ENCODE measurements at places on chromosomes 7 and 10.

DNA sequence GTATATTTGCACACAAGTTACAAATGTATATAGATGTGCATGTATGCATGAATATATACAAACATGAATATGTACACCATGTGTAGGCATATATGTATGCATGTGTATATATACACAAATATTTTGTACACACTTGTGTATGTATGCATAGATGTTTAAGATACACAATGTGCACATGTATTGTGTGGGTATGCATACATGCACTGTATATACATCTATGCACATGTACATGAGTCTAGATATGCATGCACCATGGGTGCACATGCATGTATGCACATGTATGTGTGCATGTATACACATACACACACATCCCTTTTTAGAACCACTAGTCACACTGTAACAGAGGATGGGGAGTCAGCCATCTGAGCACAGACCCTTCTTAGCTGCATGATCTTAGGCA, 249.4 kb downstream of the COBL start:
- no peak for DNase-seq

- DNase-seq, result no peak
These were observed 16.0 kb downstream of the NUDT5 start for GRCh38 chr10:12179606-12180170.

- no peak for DNase-seq
These were observed 78.9 kb downstream of the PRPF18 start for GRCh38 chr10:13665516-13666262.

- no peak for DNase-seq
These were observed 57.4 kb downstream of the CDK6 start for GRCh38 chr7:92778972-92779371.

DNA sequence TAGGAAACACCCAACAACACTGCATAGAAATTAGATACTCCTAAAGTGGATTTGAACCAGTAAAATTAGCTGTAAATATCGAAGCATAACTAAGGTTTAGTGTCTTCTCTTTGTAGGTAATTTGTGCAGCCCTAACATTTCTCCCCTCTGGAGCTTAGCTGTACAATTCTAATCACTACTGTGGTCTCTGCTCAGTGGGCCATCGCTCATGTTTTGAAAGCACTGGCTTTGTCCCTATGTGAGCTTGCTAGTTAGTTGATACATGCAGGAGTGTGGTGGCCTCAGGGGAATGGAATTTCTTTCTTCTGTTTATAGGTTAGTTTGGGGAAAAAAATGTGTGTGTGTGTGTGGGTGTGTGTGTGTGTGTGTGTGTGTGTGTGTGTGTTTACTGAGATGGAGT, 373.1 kb downstream of the DPP6 start:
- no peak for DNase-seq

DNA sequence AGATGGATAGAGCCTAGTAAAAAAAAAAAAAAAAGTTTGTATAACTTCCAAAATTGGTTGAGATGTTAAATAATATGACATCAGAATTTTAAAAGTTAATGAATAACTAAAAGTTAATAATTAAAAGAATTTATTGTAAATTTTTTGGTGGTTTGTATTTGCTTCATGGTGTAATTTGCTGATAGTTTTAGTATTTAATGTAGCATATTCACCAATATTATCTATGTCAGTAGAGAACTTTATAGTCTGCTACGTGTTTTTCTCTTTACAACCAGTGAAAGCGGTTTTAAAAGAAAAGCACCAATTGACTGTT, 51.8 kb upstream of the STEAP4 start:
- no peak for DNase-seq

GRCh38 chr7:15886626-15887025, 200.1 kb upstream of the MEOX2 start:
- no peak for DNase-seq

- DNase-seq, result no peak
These were observed 25.7 kb downstream of the GRIFIN start for GRCh38 chr7:2450198-2451107.

GRCh38 chr7:30678805-30679204, 3.5 kb downstream of the CRHR2 start:
- no peak for DNase-seq

- no peak for DNase-seq
These were observed 33.9 kb upstream of the PROSER2 start for GRCh38 chr10:11789306-11789705.

DNA sequence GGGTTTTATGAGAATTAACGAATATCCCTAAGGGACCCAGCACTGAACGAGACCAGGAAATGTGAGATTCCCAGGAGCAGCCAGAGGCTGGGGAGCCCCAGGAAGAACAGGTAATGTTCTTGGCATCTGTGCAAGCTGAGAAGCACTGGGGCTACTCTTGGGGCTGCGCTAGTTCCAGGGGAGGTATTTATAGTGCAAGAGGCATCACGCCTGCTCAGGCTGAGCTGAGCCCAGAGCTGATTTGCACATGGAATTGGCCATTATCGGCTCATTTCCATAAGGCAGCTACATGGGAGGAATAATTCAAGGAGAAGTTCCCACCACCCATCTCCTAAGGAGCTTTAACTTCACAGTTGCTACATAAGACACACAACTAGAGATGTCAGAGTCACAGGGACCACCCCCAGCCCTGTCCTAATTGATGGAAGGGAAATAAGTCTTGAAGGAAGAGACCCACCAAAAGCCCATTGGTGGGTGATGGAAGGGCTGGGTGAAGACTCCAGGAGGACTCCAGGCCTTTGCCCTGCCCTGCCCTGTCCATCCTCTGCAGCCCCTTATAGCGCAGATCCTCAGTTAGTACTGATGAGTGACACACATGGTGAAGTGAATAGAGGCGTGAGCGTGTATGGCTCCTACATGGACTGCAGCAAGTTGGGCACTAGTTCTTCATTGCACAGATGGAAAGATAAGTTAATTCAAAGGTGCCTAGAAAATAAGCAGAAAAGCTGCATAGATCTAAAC, 178.9 kb downstream of the GRID1 start:
- no peak for DNase-seq

DNA sequence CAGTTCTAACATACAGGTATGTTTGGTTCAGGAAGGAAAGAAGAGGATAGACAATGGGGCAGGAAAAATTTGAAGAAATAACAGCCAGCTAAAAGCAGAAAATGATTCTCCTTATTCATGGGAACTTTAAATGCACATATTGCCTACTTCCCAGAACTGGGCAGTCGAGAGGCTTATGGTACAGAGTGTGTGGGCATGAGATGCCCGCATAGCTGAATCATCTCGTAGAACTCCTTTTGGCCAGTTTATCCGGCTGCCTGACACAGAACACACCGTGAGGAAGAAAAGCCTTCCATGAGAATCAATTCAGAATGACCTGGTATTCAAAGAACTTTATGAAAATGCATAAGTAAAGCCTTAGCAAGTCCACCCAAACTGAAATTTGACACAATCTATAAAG, 471.6 kb downstream of the SH2D4B start:
- DNase-seq, result no peak

DNA sequence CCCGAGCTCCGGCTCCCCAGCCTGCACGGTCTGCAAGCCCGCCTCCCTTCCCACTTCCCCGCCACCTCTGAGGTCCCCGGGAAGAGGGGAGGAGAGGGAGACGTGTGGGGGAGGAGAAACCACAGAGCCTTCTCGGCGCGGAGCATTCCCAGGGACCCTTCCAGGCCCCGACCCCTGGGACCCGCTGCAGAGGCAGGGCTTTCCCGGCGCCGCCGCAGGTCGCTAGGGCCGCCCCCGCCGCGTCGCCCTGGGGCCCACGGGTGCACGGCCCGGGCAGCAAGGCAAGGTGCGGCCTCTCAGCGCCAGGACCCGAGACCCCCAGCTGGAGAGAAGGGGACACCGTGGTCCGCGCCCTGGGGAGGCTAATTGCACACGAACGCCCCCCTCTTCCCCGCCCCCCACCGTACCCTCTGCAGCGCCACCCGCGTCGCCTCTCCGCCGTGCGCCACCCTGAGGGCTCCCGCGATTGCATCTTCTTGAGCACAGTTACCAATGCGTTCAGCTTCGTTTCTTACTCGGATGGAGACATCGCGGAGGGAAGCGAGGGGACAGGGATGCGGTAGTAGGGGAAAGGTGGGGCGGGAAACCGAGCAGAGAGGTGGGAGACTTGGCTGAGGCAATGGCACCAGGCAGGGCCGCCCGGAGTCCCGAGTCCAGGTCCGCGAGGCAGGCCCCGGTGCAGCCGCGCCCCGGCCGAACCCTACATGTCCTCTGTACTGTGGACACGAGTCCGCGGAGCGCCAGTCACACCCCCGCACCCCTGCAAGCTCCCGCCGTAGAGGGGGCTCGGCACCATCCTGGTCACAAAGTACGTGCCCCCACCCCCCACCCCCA, 28.9 kb downstream of the SKIDA1 start:
- no peak for DNase-seq

DNA sequence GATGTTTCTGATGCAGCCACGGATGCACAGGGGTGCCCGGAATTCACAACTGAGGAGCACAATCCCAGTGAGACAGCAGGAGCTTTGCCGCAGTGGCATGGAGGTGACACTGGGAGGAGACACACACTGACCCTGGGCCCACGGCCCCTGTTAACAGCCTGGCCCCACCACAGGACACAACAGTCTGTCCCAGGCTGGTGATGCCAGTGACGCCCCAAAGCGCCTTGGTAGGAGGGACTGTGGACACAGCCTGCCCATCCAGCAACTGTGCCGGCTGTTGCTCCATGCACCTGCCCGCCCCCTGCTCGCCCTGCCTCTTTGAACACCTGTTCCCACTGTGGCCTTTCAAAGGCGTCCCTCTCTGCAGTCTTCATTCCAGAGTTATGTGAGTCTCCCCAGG, 49.8 kb downstream of the KLF6 start:
- no peak for DNase-seq

GRCh38 chr10:70371846-70372245, 10.6 kb downstream of the LRRC20 start:
- no peak for DNase-seq

DNA sequence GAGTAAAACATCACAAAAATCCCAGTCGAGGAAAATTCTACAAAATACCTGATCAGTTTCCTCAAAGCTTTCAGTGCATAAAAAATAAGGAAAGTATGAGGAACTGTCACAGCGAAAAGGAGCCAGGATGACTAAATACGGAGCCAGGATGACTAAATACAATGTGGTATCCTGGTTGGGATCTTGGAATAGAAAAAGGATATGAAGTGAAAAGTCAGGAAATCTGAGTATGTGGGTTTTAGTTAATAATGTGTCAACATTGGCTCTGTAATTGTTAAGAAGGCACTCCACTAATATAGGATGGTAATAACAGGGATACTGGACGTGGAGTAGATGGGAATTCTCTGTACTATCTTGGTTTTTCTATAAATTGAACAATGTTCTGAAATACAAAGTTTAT, 175.5 kb downstream of the SUGCT start:
- DNase-seq, result no peak

DNA sequence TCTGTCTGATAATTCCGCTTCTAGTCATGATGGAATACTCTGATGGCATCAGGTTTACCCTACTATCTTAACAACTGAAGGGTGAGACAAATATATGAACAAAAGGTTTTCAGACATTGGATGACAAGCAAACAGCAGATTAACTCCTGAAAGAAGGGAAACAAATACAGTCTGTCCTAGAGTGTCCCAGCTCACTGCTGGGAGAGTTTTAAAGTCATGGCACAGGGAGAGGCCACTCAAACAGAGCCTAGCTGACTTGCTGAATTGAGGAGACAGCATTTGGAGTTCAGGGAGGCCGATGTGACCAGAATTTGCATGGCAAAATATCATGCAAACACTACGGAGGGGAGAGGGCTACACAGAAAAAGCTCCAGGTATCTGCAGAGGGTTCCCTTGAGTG, 73.1 kb downstream of the MDH2 start:
- DNase-seq, result no peak
